NCI-H1105 treated with DMSO at 0.1 percent for 48 hours (cell line): ENCODE measurements at places on chromosomes 6 and 20.

DNA sequence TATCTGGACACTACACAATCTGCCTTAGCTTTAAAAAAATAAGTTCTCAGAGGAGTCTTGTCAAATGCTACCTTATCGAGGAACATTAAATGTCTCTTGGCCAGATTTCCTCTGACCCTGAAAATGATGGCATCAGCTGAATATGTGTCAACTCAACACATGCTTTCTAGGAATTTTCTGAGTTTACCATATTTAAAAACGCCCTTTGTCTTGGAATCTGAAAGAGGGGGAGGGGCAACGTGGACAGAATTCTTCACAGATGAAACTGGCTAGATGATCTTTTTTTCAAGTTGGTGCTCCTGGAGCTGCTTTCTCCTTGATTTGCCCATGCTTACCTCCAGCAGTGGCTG, 5.1 kb downstream of the SOX4 start:
- no peak for DNase-seq

- DNase-seq, result no peak
Observed at GRCh38 chr6:40340957-40341356, 246.2 kb downstream of the LRFN2 start.

DNA sequence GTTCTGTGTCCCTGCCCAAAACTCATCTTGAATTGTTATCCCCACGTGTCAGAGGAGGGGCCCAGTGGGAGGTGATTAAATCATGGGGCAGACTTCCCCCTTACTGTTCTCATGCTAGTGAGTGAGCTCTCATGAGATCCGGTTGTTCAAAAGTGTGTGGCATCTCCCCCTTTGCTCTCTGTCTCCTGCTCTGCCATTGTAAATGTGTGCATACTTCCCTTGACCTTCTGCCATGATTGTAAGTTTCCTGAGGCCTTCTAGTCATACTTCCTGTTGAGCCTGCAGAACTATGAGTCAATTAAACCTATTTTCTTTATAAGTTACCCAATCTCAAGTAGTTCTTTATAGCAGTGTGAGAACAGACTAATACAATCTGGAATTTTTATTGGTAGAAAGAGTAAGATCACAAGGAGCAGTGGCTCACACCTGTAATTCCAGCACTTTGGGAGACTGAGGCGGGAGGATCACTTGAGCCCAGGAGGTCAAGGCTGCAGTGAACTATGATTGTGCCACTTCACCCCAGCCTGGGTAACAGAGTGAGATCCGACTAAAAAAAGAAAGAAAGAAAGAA, 47.1 kb upstream of the SLC22A16 start:
- DNase-seq, result no peak

DNA sequence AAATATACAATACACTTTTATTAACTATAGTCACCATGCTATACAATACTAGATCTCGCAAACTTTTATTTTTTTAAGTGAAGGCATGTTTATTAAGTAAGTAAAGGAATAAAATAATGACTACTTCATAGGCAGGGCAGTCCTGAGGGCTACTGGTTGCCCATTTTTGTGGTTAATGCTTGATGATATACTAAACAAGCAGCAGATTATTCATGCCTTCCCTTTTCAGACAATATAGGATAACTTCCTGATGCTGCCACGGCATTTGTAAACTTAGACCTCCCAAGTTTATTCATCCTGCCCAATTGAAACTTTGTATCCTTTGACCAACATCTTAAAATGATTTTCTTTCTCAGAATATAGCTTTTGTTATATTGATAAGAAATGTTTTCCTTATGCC, 24.7 kb upstream of the HIVEP1 start:
- no peak for DNase-seq

DNA sequence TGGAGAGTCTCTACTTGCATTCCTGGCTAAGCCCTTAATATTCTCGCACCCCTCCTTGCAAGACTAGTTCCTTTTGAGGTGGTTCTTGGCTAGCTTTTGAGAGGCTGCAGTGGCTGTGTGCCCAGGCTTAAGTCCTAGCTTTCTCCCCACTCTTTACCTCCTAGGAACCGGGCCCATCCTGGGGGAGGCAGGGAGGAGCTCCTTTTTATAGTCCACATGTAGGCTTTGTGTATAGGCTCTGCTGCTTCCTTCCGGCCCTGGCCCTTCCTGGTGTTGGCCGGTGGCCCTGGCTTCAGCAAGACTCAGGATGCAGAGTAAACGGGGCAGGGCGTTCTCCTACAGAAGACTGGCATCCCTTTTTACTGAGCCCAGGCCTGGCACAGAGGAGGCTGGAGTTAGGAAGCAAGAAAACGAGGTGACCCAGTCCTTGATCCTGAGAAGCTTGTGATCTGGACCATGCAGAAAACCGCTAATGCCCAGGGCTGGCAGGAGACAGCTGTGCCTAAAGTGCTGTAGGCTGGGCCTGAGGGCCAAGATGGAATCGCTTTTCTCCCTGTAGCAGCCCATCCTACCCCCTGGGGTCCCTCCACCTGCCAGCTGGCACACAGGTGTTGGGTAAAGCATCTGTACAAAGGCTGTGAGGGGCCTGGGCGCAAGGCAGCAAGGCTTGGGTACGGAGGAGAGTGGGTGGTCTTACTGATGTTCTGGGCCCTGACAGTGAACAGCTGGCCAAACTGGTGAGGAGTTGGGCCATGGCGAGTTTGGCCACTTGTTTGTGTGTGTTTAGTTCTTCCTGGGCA, 8.7 kb downstream of the PLCG1 start:
- DNase-seq, result no peak

- DNase-seq, result no peak
Observed at GRCh38 chr6:11830105-11830504, 51.5 kb upstream of the ADTRP start.

DNA sequence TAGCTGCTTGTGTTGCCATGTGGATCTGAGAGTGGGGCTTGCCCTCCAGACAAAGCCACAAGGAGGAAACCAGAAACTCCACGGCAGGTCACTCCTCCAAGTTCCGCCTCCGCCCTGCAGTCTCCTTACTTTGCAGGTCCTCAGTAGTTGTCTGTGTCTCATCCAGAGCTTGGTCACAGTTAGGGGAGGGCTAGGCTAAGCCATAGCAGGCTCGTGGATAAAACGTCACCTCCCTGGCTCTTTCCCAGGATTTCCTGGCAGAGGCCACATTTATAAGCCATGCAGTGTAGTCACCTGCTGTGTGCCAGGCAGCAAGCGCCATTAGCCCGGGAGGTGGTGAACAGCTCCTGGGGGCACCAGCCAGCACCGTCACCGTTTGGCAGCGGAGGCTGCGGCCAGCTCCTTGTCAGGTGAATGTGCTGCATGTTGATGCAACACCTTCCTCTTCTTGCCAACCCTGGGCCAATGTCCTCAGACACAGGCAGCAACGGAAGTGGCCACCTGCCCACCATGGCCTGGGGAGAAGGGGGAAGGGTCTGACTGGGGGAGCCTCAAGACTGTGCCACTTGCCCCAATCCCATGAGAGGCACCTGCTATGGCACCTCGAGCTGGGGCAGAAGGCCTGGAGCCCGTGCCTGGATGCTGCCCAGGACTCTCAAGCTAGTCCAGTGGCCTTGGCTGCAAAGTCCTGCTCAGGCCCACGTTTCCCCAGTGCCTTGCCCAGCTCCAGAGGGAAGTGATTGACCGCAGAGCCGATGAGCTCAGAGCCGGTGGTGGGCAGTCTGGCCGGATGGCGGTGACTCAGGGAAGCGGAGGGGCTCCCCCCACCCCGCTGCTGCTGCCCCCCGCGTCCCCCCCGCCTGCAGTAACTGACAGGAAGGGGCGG, 39.0 kb upstream of the SLCO4A1 start:
- peak; percentile 78 for DNase-seq

DNA sequence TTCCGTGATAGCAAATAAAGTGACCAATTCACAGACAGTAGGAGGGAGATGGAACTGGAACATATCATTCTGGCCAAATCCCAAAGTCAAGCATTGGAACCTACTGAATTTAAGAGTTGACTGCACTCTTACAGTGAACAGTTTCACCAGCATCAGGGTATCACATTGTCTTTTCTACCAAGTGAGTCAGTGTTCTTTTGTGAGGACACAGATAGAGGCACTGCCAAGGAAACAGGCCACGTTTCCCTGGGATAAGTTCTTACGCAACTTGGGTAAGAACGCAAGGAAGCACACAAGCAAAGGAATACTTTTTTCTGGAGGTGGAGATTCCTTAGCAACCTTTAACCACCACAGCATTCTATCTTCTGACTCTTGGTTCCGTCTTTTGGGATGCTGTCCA, 28.6 kb upstream of the ENPP5 start:
- no peak for DNase-seq

- no peak for DNase-seq
Observed at GRCh38 chr6:64580346-64580745, 944.7 kb downstream of the PHF3 start.

DNA sequence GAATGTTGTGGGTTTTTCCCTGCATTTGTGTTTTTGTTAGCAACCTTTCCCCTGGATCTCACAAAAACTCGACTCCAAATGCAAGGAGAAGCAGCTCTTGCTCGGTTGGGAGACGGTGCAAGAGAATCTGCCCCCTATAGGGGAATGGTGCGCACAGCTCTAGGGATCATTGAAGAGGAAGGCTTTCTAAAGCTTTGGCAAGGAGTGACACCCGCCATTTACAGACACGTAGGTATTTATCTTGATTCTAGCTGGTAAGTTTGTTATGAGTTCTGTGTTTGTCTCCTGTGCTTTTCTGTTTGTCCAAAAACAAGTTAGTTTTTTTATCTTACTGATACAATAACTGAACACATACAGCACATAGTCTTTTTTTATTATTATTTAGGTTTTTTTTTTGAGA, 3.0 kb downstream of the SLC25A27 start:
- DNase-seq, result no peak

GRCh38 chr20:35908007-35908406, 46.3 kb downstream of the SCAND1 start:
- no peak for DNase-seq

GRCh38 chr6:68975064-68975463, 340.0 kb downstream of the ADGRB3 start:
- DNase-seq, result peak; percentile 49

DNA sequence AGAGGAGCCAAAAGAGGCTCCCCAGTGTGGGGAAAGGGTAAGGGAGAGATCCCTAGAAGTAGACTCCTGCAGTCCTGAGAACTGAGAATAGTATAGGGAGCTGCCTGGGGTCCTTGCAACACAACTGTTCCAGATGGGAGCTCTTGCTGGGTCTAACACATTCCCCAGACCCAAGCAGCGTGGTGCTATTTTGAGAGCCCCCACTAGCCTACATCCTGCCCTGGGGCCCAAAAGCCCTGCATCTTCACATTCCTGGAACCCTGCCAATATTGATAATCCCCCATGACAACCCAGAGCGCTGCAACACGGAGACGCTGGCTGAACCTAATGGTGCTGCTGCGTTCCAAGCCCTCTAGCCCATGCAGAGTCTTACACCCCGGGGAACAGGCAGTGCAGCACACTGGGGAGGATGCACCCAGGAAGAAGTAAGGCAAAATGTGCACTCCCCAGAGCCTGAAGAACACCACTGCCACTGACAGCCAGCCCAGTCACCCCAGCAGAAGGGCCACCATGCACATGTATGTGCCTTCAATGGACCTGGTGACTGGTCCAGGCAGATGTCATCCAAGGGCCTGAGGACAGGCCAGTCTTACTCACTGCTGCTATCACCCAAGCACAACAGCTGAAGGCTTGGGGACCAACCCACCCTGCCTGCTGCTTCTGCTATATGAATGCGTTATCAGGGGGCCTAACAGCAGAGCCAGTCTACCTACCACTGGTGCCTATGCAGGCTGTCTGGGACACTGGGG, 7.0 kb upstream of the RNF217 start:
- DNase-seq, result no peak

GRCh38 chr6:107690643-107691061, 133.5 kb downstream of the SCML4 start:
- no peak for DNase-seq

DNA sequence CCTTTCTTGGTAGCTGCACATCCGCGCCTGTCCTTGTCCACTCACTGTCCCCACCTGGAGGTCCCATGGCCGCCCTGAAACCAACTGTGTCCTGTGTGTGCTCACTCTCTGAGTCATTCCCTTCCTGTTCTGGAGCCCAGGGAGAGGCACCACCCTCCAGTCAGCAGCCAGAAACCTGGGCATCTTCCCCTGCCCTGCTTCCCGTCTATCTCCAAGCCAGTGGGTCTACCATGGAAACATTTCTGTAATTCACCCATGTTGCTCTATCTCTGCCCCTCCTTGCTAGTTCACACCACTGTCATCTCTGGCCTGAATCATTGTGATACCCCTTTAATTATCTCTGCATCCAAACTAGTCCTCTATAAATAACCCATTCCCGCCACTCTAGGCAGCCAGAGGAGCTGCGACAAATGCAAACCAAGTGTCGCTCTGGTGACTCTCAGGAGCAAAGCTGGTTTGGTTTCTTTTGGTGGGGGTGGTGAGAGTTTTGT, 28.8 kb upstream of the SYNJ2 start:
- DNase-seq, result no peak

DNA sequence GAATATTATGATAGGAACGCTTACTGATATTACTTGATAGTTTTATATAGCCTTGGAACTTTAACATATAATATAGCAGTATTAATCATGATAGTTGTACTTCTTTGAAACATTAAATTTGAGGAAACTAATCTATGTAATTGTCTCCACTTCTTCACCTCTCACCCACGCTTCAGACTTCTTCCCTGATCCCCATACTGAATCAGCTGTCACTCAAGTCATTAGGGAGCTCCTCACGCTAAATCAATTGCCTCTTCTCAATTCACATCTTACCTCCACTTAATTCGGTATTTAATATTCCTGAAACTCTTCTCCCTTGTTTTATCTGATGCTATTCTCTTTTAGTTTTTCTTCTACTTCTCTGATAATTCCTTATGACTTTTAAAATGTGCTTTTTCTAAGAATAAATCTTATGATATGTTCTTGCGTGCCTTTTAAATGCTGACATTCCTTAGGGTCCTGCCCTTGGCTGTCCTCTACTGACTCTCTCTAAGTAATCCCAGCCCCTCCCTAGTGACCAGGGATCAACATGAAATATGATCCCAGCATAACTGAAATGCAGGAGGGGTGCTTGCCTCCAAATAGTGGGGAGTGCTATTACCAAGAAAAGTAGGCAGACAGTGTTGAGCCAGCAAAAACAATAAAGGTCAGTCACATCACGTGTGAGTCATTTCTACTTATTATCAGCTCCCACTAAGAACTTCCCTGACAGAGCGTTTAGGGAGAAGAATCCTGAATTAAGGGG, 9.9 kb downstream of the ANKRD66 start:
- DNase-seq, result no peak

DNA sequence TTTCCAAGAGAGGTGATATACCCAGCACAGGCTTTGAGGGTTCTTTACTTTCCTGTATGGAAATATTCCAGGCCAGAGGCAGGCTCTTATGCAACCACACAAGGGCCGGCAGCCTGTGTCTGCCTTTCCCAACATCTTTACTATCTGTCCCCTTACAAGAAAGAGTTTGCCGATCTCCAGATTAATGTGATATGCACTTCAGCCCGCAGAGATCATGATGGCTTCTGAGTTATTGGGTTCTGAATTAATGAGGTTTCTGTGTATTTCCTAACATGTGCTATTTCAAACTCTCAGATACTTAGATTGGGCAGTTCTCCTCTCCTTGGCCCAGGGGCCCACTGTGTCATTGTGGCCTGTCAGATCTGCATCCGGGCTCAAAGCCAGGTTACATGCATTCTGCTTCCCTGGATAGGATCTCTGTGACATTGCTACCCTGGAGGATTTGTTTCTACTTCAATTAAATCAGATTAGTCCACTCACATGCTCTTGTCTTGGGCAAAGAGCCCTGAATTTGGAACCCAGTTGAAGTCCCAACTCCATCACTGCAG, 56.6 kb downstream of the TGM2 start:
- no peak for DNase-seq

GRCh38 chr20:10618611-10619245, 55.1 kb downstream of the JAG1 start:
- DNase-seq, result no peak
